GDM1 (cell line): ENCODE measurements at places on chromosomes 1 and 21.

DNA sequence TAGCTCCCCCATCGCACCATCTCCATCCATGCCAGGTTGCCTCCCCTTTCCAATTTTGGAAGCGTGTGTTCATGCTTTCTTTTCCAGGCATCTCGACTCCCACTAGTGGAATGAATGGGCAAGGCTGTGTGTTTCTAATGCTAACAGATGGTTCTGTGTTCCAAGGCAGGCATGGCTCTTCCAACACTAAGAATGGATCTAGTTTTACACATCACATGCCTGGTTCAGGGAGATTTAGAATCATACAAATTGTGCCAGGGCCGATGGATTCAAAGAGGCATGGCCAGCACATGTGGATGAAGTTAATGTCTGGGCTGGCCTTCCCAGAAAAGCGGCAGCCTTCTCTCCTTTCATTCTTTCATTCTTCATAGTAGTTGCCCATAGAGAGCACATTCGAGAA lies 438.7 kb downstream of the PRDM2 start:
- DNase-seq = no peak

GRCh38 chr1:160877221-160877620 lies 7.8 kb downstream of the ITLN1 start:
- DNase-seq = peak; percentile 16

DNA sequence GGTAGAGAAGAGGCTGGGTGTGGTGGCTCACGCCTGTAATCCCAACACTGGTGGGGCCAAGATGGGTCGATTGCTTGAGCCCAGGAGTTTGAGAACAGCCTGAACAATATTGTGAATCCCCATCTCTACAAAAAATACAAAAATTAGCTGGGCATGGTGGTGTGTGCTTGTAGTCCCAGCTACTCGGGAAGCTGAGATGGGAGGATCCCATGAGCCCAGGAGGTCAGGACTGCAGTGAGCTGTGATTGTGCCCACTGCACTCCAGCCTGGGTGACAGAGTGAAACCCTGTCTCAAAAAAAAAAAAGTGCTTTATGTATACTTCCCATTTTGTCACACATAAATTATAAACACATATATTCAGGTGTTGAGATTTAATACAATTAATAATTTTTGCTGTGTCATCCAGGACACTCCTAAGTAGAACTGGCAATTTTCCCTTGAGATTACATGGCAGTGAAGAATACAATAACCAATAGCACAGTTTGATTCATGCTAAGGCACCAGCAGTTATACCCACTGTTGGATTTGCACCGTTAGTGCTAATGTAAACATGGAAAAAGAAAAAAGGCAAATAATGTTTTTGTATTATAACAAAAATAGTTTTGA lies 15.5 kb downstream of the GABPB2 start:
- no peak for DNase-seq

- no peak for DNase-seq
These were observed 11.7 kb upstream of the RNF2 start for GRCh38 chr1:185033686-185034085.

- DNase-seq = no peak
These were observed 3.4 kb upstream of the PIGR start for GRCh38 chr1:206949641-206950040.

DNA sequence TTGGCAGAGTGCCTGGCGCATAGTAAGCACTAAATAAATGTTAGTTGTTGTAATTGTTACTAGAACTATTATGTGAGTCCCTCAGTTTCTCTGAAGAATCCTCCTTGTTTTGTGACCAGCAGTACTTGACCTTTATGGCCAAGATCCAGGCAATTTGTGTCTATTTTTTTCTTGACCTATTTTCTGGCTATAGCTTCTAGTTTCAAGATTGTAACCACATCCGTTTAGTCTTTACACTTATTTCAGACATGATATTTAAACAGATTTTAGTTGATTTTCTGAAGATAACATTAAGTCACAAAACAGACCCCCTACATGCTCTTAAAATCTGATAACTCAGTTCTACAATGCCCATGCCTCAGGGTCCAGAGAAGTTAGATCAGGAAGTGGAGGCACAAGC lies 50.3 kb downstream of the CDC7 start:
- DNase-seq = no peak
